ENCODE measurements at places on chromosomes 4 and X.

DNA sequence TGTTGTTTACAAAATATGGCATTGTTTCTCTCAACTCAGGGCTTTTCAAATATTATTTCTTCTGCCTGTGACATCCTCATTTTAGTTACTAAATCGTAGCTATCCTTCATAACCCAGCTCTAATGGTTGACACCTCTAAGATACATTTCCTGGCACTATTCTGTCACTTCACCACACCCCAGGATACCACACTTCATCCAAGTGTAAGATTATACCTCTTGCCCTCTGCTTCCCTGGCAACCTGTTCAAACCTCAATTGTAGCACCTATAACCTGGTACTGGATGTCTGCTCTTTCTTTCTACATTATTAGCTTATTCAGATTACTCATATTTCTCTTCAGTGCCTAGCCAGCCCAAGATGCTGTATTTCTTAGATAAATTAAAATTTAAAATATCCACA, 175.7 kb upstream of the SPIN4 start:
- DNase-seq, result no peak

DNA sequence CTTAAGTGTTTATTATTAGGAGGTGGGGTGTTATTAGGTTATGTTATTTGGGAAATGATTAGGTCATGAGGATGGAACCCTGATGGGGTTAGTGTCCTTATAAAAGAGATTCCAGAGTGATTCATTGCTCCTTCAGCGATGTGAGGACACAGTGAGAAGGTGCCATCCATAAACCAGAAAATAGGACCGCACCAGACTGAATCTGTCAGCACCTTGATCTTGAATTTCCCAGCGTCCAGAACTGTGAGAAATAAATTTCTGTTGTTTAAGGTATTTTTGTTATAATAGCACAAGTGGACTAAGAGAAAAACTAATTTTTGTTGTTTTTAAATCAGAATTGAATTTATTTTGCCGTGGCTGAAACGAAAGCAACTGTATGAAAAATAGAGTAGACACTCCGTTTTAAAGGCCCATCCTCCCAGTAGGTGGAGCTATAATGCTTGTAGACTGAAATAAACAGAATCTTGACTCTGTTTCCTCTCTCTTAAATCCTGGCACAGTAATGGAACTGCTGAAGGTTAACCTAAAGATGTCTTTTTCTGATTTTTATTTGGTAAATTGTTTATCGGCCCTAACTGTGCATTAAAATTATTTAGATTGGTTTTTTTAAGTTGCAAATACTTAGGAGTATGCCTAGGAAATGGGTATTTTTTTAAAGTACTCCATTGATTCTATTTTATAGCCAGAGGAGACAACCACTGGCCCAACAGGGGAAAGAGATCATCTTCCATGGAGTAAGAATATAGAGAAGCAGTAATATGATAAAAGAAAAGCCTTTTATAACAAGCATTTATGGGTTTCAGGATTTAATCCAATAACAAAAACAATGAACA, 133.2 kb upstream of the ADAMTS3 start:
- peak; percentile 21 for DNase-seq

DNA sequence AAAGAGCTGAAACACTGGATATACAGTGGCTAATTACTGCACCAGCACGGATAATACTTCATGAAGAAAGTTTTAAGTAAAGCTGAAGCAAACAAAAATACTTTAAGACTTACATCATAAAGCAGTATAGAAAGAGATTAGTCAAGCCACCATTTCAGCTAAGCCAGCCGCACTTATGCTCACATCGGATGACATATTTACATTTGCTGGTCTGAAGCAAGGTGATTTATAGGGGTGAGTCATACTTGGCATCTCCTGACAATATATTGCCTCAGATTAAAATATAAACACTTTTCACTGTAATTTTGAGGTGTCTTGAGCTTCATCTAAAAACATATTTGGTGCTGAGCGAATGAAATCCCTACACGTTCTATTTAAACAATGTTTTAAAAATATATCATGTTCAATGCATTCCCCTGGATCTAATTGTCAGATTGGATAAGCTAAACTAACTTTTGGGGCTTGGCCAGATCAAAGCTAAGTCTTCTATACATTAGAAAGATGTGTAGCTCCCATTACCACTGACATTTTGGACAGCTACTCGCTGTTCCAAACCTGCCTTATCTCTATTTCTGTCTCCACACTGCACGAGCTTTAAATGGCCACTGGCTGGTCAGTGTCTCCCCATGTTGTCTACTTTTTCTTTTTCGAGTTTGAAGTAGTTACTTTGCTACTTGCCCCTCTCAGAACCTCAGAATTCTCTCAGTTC, 103.2 kb downstream of the VCX2 start:
- DNase-seq, result peak; percentile 1

GRCh38 chr4:151403656-151404055, 5.3 kb upstream of the FHIP1A start:
- DNase-seq, result no peak

DNA sequence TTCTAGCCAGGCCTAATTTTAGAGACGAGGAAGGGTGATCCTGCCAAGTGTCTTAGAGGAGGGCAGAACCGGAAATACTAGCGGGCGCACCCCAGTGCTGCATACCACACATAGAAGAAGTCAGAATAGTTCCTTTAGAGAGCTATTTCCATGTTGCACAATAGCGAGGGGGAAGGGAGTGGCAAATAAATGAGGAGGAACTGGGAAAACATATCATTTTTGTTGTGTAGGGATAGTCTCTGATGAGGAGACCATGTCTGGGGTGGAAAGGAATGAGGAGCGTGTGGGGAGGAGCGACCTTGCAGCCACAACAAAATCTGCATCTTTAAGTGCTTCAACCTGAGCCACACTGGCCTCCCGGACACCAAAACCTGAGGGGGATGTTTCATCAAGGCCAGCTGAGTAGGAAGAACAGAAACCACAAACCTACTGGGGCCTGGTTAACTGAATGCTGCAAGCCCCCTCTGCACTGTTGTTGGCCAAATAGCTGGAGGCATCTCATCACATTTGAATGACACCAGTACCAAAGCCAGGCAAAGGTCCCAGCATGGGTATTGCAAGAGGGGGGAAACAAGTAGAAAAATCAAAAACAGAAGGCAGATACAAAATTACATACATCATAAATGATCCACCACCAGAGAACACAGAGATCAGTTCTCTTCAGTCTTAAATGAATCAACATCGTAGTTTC, 26.7 kb upstream of the C1QTNF7 start:
- DNase-seq, result peak; percentile 76

DNA sequence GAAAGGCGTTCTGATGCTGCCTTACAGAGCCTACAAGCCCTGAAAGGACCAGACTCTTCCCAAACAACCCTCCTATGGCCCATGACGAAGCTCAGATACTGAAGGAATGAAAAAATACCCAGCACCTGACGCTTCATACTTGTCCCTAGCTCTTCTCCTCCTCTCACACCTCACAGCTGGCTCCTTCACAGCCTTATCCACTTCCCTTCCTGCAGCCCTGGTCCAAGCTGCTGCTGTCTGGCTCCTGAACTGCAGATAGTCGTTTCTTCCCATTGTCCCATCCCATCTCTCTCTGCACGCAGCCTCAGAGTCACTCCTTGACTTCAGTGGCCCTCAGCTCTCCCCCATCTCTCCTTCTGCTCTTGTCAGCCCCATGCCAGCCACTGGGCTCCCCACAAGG, 56.6 kb downstream of the FAM193A start:
- DNase-seq, result no peak

DNA sequence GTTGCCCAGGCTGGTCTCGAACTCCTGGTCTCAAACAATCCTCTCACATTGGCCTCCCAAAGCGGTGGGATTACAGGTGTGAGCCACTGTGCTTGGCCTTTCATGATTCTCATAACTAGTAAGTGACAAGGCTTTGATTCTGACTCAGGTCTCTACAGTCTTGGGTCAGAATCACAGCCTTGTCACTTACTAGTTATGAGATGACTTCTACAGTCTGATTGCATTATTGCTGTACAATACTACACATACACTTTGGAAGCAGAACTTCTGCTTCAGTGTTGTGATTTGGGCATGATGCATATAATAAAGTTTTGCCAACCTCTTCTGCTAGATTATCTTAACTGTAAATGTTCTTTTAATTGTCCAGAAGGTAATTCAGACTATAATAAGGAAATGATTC, 123.3 kb downstream of the KDM6A start:
- DNase-seq, result no peak

DNA sequence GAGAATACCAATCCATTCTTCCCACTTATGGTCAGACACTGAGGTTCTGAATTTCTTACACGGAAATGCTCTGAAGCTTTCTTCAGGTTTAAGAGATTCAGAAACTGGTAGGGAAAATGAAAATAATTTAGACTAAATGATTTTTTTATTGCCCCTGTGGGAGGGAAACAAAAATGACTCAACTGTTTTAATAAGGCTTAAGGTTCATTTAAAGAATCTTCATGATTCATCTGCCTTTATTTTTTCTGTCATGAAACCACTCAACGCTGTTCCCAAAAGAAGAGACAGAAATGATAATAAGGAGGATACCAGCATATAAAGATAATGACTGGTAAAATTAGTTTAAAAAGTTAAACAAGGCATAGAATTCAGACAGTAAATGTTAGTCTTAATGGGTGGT, 39.3 kb upstream of the FAM47B start:
- no peak for DNase-seq

All from skeletal muscle cell (primary cell).